ENCODE measurements at places on chromosomes 5 and 9. TPM values are rescaled to one million over a fixed set of nuclear protein-coding genes. Genes with fewer than 3 reads are reported as not detected.
A peak's percentile ranks its signal among the peaks of the same experiment; 100 is the strongest.

DNA sequence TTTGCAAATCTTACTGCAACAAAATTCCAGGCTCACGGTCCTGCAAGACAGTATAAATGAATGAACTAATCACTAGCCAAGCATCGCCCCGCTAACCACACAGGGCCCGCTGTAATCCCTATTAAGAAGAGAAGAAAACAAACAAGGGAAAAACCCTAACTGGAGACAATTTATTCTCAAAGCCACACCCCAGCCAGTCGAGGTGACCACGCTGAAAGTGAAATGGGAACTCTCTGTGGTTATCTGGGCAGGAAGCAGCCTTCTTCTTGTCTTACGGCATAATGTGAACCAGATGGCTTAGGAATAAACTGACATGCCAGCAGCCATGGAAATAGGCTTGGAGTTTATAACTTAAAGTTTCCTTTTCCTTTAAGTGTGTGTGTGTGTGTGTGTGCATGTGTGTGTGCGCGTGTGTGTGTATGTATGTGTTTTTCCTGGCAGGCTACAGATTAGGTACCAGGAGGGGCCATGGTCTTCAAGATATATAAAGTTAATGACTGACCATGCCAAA, 120.2 kb downstream of the SEMA6A start:
- no peak for DNase-seq

GRCh38 chr5:152259702-152260101, 145.4 kb downstream of the NMUR2 start:
- DNase-seq: no peak

Gene SLC25A2
- total RNA-seq: 0.59 TPM

DNA sequence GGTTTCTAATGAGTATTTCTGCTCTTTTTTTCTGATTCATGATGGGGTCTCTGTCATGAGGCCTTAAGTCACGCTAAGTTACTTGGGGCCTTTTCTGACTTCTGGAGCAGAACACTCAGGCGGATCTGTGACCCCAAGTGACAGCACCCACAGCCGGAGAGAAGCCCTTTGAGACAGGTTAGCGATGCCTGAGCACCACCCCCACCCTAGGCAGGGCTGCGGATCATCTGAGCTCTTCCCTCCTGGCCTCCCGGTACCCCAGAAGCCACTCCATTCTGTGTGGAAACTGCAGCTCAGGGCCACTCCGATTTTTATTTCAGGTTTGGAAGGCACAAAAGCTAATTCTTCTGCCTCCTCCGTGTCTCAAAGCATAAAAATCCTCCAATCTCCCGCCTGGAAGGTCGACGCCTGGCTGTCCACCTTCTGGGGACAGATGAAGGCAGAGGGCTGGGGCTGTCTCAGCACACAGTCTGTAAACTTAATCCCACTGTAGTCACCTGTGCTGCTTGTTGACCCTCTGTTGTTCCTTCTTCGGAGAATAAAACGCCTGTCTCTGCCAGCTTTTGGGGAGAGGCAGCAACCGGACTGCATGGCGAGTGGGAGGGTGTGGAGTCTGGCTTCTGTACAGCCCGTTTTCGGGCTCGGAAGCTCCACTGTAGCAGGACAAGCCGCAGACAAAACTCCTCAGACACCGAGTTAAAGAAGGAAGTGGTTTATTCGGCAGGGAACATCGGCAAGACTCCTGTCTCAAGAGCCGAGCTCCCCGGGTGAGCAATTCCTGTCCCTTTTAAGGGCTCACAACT, 88.8 kb downstream of the SPRY4 start:
- DNase-seq: no peak

DNA sequence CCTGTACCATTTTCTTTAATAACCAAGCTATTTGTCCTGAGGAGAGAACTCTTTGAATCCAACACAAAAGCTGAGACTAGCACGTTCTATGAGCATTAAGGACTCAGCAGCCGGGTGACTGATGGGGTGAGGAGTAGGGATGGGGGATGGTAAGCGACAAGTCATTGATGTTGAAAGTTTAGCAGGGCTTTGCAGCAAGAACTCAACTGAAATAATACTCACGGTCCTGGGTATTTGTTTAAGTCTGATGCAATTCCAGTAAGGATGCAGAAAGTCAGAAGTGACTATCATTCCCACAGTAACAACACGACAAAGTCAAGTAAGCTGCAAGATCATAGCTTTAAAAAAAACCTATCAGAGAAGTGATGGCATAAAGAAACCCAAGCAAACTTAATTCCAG, 131.1 kb downstream of the ACTL7B start:
- no peak for DNase-seq

Gene WNT8A
- not detected for total RNA-seq

Gene PLCXD3
- not detected for total RNA-seq

Gene FOXD1
- total RNA-seq: 17.0 TPM

DNA sequence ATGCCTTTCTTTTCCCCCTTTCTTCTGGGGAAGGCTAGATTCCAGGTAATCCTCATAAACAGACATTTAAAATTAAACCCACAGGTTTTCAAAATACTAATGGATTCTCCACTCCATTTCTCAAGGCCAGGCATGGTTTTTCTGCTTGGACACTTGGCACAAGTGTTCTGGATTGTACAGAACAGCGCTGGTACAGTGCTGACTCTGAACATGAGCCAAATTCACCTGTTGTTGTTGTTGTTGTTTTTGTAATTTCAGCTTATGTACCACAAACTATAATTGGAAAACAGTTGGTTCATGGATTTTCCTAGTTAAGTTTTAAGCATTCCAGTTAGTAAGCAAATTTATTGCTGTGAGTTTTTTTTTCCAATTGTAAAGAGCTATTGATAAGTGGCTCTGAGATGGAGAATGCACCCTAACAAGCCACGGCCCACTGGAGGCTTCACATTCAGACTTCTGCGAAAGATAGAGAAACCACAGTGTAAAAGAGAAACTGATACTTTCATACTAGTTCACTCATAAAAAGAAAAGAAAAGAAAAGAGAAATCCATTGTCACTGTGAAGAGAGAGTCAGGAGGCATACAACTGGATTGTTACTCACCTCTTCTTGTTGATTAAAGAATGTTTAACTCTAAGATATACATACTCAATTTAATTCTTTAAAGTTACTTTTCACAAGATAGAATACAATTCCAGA, 16.2 kb upstream of the ITGA1 start:
- no peak for DNase-seq

GRCh38 chr5:96257904-96258303, 175.1 kb downstream of the PCSK1 start:
- DNase-seq: peak; percentile 49

GRCh38 chr5:93583768-93584595, 960 bp downstream of the NR2F1 start:
- DNase-seq: peak; percentile 96

Gene DMAC1
- 7.6 TPM for total RNA-seq
